ENCODE measurements at places on chromosomes 6 and 20. TPM values are rescaled to one million over a fixed set of nuclear protein-coding genes. Genes with fewer than 3 reads are reported as not detected.
A peak's percentile ranks its signal among the peaks of the same experiment; 100 is the strongest.

GRCh38 chr6:583635-584034 lies 73.3 kb downstream of the HUS1B start:
- no peak overlapping the region for H3K27ac ChIP-seq
- no peak for DNase-seq
- H3K4me1 ChIP-seq, result peaks cover 8% of the 10 kb centered on the region
- H3K27me3 ChIP-seq, result no peaks in the 10 kb centered on the region

GRCh38 chr6:144353871-144354314 lies 68.8 kb downstream of the UTRN start:
- no peaks in the 10 kb centered on the region for H3K27me3 ChIP-seq
- H3K4me3 ChIP-seq, result no peak overlapping the region
- H3K27ac ChIP-seq, result peak overlapping the region; percentile 61
- peak; percentile 60 for DNase-seq

- no peak overlapping the region for H3K27ac ChIP-seq
- no peaks in the 10 kb centered on the region for H3K36me3 ChIP-seq
- H3K4me3 ChIP-seq, result no peak overlapping the region
- DNase-seq, result no peak
- H3K27me3 ChIP-seq, result peaks cover 4% of the 10 kb centered on the region
These were observed 79.2 kb upstream of the BACH2 start for GRCh38 chr6:90375681-90376439.

- H3K36me3 ChIP-seq, result no peaks in the 10 kb centered on the region
- H3K4me1 ChIP-seq, result no peaks in the 10 kb centered on the region
- DNase-seq, result no peak
- no peaks in the 10 kb centered on the region for H3K27me3 ChIP-seq
- no peak overlapping the region for H3K4me3 ChIP-seq
- no peak overlapping the region for H3K27ac ChIP-seq
These were observed 152.7 kb downstream of the EYA4 start for GRCh38 chr6:133393891-133394290.

GRCh38 chr6:169539176-169539897 lies 162.5 kb downstream of the WDR27 start:
- no peaks in the 10 kb centered on the region for H3K27me3 ChIP-seq
- no peak for DNase-seq
- no peaks in the 10 kb centered on the region for H3K4me1 ChIP-seq
- H3K4me3 ChIP-seq, result no peak overlapping the region

GRCh38 chr6:10030942-10031537 lies 383.8 kb downstream of the TFAP2A start:
- H3K27me3 ChIP-seq, result no peaks in the 10 kb centered on the region
- no peak overlapping the region for H3K4me3 ChIP-seq

- DNase-seq, result no peak
- no peaks in the 10 kb centered on the region for H3K4me1 ChIP-seq
- H3K4me3 ChIP-seq, result no peak overlapping the region
These were observed 54.2 kb downstream of the ROS1 start for GRCh38 chr6:117371492-117371891.

DNA sequence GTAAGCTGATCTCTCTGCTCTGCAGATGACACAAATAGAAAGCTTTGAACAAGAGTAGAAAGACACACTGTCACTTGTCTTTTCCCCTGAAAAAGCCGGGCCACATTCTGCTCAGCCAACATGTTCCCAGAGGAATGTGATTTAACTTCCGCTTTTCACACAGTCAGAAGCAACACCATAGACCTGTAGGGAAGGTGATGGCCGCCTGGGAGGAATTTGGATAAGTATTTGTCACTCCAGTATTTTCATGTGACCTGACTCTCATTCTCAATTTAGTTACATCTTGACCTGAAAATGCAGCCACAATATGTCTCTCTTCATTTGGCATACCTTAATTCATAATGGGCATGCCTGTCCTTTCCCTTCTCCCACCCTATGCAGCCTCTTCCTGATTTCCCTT lies 2.0 kb upstream of the GRM1 start:
- peaks cover 18% of the 10 kb centered on the region for H3K27me3 ChIP-seq
- H3K36me3 ChIP-seq, result no peaks in the 10 kb centered on the region
- no peaks in the 10 kb centered on the region for H3K4me1 ChIP-seq
- no peak overlapping the region for H3K27ac ChIP-seq
- no peak overlapping the region for H3K4me3 ChIP-seq
- DNase-seq, result no peak

DNA sequence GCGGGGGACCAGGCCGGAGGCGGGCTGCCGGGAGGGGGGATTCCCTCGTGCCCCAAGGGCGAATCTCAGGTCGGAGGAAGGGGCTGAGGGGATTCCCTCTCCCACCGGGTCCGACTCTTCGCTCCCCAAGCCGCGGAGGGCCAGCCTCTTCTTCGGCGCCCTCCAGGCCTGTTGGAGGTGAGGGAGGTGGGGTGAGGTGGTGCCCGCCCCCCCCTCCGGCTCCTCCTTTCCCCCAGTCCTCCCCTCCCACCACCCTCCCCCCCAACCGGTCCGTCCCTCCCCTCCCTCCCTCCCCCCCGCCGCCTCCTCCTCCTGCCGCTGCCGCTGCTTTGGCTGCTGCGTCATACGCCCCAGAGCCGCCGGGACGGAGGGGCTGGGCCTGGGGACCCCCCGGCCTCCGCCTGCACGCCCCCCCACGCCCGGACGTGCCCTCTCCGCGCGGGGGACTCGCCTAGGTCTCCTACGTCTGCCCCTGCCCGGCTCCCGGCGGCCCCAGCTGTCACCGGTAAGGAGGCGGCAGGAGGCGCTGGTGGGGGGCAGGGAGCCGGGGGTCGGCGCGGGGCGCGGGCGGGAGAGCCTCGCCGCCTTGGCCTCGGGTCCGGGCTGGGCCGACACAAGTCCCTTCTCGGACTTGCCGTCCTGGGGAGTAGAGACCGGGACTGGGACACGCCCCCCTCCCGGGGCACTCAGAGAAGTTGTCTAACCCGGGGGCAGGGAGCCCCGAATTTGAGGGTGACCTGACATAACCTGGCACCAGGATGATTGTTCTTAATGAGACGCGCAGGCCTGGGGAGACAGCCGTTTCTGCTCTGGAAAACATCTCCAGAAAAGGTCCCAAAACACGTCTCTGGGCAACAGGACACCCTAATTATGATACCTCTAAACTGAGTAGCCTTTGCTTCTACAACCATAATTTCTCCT lies at the start of gene PHF1:
Gene PHF1, plus strand, starts transcription at position 304 of the 921 bp plus-strand sequence. CDS start 1,250 bp downstream, outside the sequence.
- no peaks in the 10 kb centered on the region for H3K27me3 ChIP-seq
- peaks cover 36% of the 10 kb centered on the region for H3K36me3 ChIP-seq
- H3K4me3 ChIP-seq, result peak within 1 kb of the TSS; percentile 89
- DNase-seq, result no peak
- H3K27ac ChIP-seq, result peak within 1 kb of the TSS; percentile 99

- H3K27ac ChIP-seq, result no peak overlapping the region
- H3K4me3 ChIP-seq, result no peak overlapping the region
- H3K27me3 ChIP-seq, result no peaks in the 10 kb centered on the region
These were observed 59.4 kb downstream of the GINS1 start for GRCh38 chr20:25466846-25467245.

DNA sequence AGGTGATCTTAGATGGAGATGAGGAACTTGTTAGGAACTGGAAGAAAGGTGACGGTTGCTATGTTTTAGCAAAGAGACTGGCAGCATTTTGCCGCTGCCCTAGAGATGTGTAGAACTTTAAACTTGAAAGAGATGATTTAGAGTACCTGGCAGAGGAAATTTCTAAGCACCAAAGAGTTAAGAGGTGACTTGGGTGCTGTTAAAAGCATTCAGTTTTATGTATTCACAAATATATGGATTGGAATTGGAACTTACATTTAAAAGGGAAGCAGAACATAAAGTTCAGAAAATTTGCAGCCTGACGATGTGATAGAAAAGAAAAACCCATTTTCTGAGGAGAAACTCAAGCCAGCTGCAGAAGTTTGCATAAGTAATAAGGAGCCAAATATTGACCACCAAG lies 176.3 kb downstream of the MOXD1 start:
- no peak overlapping the region for H3K27ac ChIP-seq
- H3K4me1 ChIP-seq, result no peaks in the 10 kb centered on the region
- H3K36me3 ChIP-seq, result no peaks in the 10 kb centered on the region
- no peak for DNase-seq

DNA sequence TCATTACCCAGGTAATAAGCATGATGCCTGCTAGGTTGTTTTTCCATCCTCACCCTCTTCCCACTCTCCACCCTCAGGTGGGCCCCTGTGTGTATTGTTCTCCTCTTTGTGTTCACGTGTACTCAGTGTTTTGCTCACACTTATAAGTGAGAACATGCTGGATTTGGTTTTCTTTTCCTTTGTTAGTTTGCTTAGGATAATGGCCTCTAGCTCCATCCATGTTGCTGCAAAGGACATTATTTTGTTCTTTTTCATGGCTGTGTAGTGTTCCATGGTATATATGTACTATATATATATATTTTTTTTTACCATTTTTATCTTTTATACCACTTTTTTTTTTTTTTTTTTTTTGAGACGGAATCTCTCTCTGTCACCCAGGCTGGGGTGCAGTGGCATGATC lies 71.9 kb downstream of the RSPH3 start:
- DNase-seq, result no peak
- no peaks in the 10 kb centered on the region for H3K27me3 ChIP-seq
- no peaks in the 10 kb centered on the region for H3K4me1 ChIP-seq

DNA sequence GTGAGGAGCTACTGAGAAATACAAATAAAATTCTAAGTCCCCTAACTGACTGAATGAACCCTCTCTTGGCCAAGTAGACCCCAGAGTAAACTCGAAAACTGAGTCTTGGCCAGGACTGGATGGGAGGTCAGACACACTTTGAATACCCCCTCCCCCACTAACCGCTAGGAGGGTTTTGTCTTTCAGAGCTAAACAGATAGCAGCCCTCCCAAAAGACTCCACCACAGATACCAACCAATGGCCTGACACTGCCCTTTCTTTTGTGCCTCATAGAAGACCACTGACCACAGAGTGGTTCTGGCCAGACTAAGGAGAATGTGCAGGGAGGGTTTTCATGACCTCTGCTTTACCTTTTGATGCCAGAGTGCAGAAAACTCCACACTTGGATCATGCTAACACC lies 42.1 kb downstream of the SPACA1 start:
- H3K27me3 ChIP-seq, result no peaks in the 10 kb centered on the region
- H3K4me1 ChIP-seq, result no peaks in the 10 kb centered on the region
- no peak for DNase-seq
- H3K27ac ChIP-seq, result no peak overlapping the region

DNA sequence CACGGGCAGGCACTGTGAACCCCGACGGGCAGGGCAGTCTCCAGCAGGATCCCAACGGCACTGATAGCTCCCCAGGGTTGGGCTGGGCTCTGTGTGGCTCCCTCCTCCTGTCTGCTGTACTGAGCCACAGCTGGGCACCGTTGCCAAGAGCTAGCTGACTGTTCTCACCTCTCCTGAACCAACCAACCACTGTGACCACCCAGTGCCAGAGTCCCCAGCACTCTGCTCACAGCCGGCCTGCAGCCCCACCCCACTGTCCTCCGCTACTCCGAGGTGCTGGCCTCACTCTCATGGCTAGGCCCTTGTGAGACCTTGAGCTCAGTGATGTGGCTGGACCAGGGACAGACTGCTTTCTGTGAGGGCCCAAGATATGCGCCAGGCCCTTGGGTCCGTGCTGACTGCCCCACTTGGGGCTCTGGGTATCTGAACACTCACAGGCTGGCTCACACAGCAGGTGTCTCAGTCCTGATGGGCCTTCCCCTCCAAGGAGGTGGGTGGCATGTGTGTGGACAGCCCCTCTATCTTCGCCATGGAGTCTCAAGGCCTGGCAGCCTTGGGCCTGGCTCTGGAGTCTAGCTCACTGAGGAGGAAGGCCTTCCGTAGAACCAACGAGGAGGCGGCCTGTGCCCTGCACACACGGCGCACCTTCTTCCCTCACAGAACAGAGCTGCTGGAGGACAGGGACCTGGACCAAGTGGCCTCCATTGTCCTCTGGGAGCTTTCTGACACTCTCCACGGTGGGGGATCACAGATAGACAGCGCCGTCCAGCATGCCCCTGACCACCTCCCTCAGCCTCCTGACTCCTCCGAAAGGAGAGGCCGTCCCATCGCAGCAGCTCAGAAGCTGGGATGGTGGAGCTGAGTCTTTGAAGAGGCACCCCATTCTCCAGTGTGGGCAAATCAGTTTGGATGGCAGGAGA lies 53.5 kb downstream of the TCP11 start:
- no peak for DNase-seq
- H3K27ac ChIP-seq, result no peak overlapping the region
- H3K4me1 ChIP-seq, result no peaks in the 10 kb centered on the region
- no peak overlapping the region for H3K4me3 ChIP-seq

DNA sequence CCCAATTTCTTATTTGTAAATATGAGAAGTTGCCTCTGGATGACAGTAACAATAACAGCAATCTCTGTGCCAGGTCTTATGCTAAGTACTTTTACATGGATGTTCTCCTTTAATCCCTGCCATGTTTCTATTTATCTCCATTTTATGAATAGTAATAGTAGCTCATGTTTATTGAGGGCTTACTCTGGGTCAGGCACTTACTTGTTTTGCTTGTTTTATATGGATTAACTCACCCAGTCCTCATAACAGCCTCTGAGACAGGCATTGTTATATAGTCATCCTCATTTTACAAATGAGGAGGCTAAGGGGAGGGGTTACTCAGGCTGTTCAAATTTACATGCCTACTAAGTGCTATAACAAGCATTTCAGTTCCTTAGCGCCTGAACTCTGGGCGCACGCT lies 64.3 kb downstream of the ARID1B start:
- H3K4me1 ChIP-seq, result peaks cover 59% of the 10 kb centered on the region
- no peak overlapping the region for H3K27ac ChIP-seq
- H3K36me3 ChIP-seq, result no peaks in the 10 kb centered on the region

DNA sequence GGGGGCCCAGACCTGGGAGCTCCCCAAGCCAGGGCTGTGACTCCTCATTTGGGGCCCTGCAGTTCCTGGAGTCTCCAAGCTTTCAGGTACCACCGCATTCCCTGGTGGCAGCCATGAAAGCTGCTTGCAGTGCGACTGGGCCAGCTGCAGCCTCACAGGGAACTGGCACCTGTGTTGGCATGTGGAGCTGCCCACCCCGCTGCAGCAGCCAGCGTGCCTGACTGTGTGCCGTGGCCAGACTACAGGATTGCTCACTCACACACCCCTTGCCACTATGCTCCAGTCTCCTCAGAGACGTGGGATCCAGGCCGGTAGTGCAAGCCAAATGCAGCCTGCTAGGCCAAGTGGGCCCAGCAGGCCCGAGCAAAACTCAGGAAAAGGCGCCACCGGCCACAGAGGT lies 450.7 kb downstream of the COL12A1 start:
- H3K27ac ChIP-seq, result no peak overlapping the region
- no peaks in the 10 kb centered on the region for H3K36me3 ChIP-seq
- H3K27me3 ChIP-seq, result no peaks in the 10 kb centered on the region
- DNase-seq, result no peak
- H3K4me3 ChIP-seq, result no peak overlapping the region
- H3K4me1 ChIP-seq, result no peaks in the 10 kb centered on the region

- no peaks in the 10 kb centered on the region for H3K4me1 ChIP-seq
- no peaks in the 10 kb centered on the region for H3K27me3 ChIP-seq
- DNase-seq, result no peak
These were observed 284.4 kb upstream of the RNF24 start for GRCh38 chr20:4299773-4300172.

- no peak for DNase-seq
- no peak overlapping the region for H3K4me3 ChIP-seq
- H3K27ac ChIP-seq, result no peak overlapping the region
- H3K36me3 ChIP-seq, result no peaks in the 10 kb centered on the region
- no peaks in the 10 kb centered on the region for H3K4me1 ChIP-seq
These were observed 12.8 kb upstream of the KHDRBS2 start for GRCh38 chr6:62298745-62299392.

KCNK15 gene
- total RNA-seq, result not detected

FAM209B gene
- total RNA-seq, result 2.2 TPM

MOCS1 gene
- total RNA-seq, result 0.25 TPM

BPIFB6 gene
- not detected for total RNA-seq

ZCCHC3 gene
- total RNA-seq, result 29.8 TPM

SUMO4 gene
- 10.0 TPM for total RNA-seq

BPIFB1 gene
- total RNA-seq, result not detected

SAMD3 gene
- 24.1 TPM for total RNA-seq
